ENCODE measurements at places on chromosomes 7 and 10.

GRCh38 chr7:92909686-92910475 is 73.5 kb upstream of the CDK6 start:
- DNase-seq = no peak

- DNase-seq = no peak
Measured at GRCh38 chr10:33616956-33617355, 282.5 kb upstream of the NRP1 start.

- DNase-seq = peak; percentile 10
Measured at GRCh38 chr10:81838950-81839349, 36.0 kb upstream of the NRG3 start.

GRCh38 chr7:5713124-5713912 is 68.1 kb downstream of the RNF216 start:
- no peak for DNase-seq

GRCh38 chr7:116340943-116341907 is 130.9 kb downstream of the TES start:
- no peak for DNase-seq

DNA sequence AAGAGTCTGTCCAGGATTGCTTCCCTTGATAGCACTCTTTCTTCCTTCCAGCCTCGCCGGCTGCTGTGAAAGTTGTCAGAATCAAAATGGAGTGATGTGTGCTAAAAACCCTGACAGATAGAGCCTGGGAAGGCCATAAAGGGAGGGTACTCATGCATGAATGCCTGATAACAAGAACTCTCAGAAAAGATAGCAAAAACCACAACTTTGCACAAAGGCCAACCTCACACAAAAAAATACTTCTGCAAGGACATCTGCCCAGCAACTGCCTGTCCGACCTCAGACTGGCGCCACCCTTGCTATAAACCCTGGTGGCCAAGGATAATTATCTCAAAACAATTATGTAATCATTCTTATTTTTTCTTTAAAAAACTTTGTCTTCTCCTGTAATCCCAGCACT is 133.2 kb upstream of the SVIL start:
- peak; percentile 87 for DNase-seq

DNA sequence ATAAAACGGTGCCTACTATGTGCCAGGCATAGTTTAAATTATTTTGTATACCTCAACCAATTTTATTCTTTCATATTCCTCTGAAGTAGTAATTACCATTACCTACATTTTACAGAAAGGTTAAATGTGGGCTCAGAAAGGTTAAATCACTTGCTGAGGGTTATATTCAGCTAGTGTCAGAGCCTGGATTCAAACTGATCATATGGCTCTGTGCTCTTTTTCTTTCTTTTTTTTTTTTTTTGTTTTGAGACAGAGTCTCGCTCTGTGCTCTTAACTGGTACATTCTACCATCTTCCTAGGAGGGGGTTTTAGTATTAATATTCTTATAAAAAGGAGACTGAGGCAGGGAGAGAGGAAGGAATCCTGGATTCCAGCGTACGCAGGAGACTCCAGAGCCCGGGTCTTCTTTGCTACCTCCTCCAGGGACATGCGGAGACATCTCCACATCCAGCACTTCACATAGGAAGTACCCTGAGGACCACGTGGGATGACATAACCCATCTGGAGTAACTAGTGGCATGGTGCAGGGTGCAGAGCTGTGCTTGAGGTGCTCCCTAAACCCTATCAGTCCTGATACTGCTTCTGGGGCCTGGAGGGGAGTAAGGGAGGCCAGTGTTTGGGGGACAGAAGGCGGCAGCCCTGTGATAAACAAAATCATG is 29.6 kb upstream of the ATXN7L1 start:
- no peak for DNase-seq

- no peak for DNase-seq
Measured at GRCh38 chr10:46064269-46064817, 18.3 kb upstream of the MSMB start.

DNA sequence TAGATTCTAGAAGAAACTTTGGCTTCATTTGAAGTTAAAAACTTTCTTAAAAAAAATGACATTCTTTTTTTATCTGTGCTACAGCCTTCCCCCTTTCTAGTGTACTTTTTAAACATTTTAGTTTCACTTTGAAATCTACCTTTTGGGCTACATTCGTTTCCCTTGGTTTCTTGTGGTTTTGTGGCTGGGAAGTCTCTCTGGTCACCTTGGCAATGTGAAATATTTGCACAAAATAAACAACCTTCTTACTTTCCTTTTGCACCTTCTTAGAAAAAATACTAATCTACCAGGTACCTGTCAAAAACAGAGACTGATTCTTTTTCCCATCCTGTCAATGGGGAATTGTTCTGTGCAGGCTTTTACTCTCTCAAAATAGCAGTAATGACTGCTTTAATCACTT is 350.2 kb downstream of the GATA3 start:
- peak; percentile 31 for DNase-seq

- DNase-seq = no peak
Measured at GRCh38 chr7:26584326-26584725, 280.1 kb downstream of the SKAP2 start.

GRCh38 chr7:117231047-117231359 is 91.9 kb downstream of the WNT2 start:
- DNase-seq = no peak

- DNase-seq = no peak
Measured at GRCh38 chr10:132471125-132471451, 66.5 kb upstream of the INPP5A start.

DNA sequence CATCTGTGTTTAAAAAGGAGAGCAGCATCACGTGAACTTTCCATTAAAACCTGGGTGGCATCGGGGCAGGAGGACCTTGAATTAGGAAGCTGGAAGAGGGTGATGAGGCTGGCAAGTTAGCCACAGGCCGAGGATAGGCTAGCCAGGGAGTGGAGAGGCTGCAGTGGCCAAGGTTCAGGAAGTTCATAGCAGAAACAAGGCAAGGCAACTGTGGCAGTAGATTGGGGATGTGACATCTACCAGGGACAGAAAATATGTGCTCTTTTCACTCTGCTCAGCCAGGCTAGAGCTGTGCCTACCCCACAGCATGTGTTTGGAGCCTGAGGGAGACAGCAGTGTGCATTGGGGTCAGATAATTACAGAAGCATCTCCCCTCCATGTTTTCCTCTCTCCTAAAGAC is 2.2 kb upstream of the INPP5F start:
- DNase-seq = no peak

- no peak for DNase-seq
Measured at GRCh38 chr7:15798081-15798480, 111.6 kb upstream of the MEOX2 start.

- no peak for DNase-seq
Measured at GRCh38 chr7:37642028-37642540, 41.5 kb upstream of the GPR141 start.

DNA sequence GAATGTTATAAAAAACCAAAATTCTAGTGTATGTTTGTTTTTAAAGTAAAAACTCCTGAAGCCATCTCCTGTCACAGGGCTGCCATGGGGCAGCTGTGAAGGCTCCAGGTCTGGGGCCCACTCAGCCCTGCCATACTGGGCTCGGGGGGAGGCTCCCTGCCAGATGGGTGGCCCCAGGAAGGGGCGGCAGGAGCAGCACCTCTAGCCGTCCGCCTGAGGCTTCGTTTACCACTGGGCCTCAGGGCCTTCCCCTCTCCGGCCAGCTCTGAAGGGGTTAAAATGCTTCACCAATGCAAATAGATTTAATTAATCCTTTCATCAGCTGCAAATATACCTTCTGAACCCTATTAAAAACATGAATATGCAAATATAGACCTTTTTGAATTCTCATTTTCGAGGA is 139.0 kb downstream of the ELFN1 start:
- DNase-seq = no peak

DNA sequence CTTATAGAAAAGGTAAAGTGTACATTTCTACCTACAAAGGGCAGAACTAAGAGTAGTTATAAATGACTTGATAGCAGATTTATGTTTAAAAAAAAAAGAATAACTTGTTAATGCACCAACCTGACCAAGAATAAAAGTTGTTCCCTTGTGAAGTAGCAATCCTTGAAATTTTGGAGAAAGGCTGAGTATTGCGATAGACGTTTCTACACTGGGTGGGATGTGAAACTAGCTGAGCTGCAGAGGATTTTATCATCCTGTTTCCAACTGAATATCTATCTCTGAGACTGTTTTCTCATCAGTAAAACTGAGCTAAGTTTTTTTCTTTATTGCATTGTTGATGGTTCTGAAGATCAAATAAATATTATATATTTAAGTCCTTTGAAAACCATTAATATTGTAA is 14.6 kb downstream of the MDFIC start:
- no peak for DNase-seq

DNA sequence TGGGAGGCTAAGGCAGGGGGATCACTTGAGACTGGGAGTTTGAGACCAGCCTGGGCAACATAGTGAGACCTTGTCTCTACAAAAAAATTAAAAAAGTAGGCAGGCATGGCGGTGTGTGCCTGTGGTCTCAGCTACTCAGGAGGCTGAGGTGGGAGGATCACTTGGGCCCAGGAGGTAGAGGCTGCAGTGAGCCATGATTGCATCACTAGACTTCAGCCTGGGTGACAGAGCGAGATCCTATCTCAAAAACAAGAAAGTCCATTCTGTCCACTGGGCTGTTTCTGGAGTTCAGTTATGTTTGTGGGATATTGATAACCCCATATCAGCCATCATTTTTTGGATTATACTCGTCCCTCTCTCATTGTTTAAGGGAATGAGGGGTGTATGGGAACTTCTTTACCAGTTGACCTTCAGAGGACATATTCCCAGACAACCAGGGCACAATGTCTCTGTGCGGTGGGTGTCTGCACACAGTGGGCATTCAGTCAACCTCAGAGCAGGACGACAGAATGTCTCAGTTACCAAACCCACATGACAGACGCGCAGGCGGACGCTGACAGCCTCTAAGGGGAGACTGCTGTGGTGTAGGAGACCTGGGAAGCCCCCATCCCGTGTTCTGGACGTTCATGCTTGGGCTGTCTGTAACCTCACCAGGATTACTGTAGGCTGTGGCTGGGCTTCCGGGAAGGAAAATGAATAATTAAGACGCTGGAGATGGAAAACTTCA is 69.4 kb downstream of the CARD11 start:
- no peak for DNase-seq

GRCh38 chr10:97320480-97321031 is 1.5 kb downstream of the FRAT1 start:
- DNase-seq = no peak

- no peak for DNase-seq
Measured at GRCh38 chr7:30366606-30367005, 82.2 kb downstream of the ZNRF2 start.

DNA sequence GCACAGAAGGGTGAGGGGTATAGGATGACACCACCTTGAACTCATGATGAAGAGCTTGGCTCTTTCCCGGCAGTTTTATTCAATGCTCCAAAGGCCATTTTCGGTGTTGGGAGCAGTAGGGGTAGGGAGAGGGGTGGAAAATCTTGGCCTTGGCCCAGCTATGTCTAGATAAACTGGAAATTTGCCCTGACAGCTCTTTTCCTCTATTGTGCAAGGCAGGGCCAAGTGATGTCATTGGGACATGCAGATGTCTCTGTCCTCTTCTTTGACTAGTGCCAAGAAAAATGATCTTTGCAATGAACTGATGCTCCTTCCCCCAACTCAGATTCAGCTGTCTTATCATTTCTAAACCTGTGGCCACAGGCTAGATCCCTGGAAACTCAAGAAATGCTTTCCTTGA is 27.7 kb upstream of the PRKCQ start:
- DNase-seq = no peak

DNA sequence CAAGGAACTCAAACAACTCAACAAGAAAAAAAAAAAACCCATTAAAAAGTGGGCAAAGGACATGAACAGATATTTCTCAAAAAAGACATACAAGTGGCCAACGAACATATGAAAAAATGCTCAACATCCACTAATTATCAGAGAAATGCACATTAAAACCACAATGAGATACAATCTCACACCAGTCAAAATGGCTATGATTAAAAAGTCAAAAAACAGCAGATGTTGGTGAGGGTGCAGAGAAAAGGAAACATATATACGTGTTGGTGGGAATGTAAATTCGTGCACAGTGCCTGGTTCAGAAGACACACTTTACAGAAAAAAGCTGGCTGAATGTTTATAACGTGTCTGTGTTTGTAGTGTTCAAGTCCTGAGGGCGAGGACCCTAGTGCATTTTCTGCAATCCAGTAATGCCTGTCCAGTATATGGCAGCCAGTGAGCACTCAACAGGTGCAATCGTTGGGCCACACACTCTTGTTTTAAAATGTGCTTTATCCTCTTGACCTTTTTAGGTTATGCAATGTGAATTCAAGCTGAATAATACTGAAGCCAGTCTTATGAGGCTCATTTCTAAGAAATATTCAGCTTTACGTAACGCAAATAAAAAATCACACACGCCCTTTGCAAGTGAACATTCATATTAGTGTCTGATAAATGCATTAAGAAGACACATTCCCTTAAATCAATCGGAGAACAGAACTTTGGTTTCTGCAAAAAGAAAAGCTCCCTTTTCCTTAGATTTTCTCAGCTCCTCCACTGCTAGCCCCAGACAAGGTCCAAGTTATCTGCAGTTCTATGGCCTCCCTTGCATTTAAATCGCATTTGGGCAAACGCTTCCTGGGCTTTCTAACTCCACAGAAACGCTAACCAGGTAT is 813 bp upstream of the MTURN start:
- no peak for DNase-seq

DNA sequence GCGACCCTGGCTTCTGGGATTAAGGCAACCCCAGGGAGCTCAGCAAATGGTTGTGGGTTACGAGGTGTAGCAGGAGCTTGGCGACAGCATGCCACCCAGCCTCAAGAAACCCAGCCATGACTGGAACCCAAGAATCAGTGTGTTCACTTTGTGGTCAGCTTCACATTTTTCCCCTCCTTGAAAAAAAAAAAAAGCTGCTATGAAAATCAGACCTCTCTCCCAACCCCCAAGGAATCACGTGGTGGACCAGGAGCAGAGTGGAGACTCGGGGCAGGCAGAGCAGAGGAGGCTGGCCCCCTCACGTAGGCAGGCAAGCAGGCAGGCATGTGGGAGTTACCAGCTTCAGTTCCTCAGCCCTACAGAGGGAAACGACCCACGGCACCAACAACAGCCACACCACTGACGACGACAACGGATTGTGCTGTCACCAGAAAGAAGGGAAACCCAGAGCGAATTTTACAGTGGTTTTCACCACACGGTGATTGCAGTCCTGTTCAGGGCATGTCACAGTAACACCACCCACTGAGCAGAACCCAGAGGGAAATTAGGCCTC is 203.4 kb downstream of the SLC25A13 start:
- DNase-seq = peak; percentile 78

- DNase-seq = peak; percentile 36
Measured at GRCh38 chr10:132938472-132939339, 3.7 kb downstream of the CFAP46 start.

DNA sequence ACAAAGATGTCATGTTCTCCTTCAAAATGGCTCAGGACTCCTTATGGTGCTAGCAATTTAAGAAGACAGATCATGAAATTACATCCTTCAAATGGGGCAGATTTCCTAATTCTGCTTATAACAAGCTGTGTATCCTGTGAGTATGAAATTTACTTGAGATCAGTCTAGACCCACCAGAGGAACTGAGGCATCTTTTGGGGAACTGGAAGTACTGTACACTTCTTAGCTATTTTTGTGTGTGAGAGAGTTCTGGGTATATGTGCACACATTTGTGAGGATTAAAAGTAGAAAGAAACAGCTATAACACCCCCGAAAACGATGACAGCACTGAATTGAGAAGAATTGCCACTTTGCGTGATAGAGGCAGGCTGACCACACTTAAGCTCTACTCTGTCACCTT is 187.0 kb upstream of the CCDC6 start:
- no peak for DNase-seq
